ENCODE measurements at places on chromosomes 11 and 22.

DNA sequence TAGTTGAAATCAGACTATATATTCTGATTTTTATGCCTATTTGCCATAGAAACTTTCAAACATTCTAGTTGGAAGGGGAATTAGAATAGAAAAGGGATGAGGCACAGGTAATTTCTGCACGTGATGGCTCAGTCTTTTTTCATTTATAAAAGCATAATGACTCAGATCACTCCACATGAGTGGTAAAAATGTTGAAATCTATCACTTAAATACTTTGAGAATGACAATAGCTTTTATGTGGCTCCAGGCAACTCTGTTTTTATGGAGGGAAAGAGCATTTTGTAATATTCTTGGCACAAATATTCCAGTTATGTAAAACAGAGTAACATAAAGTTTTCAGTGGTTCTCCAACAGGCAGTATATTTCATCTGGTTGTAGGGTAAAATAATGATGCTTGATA is 5.9 kb upstream of the MMP3 start:
- DNase-seq, result no peak

- no peak for DNase-seq
These were observed 445 bp downstream of the SYTL2 start for GRCh38 chr11:85810521-85810870.

- no peak for DNase-seq
These were observed 6.0 kb upstream of the LIF start for GRCh38 chr22:30252411-30253204.

DNA sequence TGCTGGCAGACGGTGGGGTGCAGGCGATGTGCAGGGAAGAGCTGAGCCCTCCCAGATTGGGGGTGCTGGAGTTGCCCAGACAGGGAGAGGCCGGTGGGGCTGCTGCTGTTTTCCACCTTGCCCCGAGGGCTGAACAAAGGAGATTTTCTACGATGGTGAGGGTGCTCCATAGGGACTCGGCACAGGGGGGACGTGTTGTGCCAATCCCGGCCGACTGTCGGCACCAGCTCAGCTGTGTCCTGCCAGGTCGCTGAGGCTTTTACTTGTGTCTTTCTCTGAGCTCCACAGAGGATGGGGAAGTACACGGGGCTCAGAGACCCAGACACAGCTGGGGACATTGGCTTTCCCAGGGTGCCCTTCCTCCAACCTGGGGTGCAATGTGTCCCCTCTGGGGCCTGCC is 816.8 kb downstream of the BRD1 start:
- no peak for DNase-seq

- no peak for DNase-seq
These were observed 447.3 kb downstream of the NTM start for GRCh38 chr11:131817687-131818188.

DNA sequence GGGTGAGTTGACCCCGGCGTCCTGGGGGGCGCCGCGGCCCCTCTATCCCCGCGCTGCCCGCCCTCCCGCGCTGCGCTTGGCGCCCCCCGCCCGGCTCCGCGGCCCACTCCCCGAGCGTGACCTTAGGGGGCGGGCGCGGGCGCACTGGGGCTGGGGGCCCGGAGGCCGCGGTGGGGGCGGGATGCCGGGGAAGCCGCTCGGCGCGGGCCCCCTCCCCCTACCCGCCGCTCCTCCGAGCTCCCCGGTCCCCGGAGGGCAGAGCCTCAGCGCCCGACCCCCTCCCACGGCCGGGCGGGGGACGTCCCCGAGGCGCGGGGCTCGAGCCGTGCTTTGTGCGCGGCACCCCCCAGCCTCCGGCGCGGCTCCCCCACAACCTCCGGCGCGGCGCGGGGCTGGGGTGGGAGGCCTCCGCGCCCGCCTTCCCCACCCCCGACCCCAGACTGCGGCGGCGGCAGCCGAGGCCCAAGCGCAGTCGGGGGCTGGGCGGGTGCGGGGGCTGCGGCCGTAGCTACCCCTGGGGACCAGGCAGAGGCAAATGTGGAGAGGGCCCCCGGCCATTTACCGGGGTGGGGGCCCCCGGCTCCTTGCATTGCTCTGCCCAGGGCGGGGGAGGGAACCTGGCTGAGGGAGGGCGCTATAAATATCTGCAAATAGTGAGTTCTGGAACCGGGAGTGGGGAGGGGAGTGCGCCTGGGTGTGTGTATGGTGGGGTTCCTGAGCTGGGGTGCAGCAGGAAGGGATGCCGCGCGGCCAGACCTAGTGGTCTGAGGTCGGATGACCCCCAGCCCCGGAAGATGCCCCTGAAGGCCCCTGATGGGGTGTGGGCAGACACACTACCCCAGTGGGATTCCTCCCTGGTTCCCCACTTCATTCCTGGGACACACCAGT is 988 bp downstream of the MGAT3 start:
- no peak for DNase-seq

GRCh38 chr22:36197514-36198146 is 4.0 kb downstream of the APOL4 start:
- no peak for DNase-seq

- DNase-seq, result no peak
These were observed 1.9 kb downstream of the RNF121 start for GRCh38 chr11:71930556-71931244.

DNA sequence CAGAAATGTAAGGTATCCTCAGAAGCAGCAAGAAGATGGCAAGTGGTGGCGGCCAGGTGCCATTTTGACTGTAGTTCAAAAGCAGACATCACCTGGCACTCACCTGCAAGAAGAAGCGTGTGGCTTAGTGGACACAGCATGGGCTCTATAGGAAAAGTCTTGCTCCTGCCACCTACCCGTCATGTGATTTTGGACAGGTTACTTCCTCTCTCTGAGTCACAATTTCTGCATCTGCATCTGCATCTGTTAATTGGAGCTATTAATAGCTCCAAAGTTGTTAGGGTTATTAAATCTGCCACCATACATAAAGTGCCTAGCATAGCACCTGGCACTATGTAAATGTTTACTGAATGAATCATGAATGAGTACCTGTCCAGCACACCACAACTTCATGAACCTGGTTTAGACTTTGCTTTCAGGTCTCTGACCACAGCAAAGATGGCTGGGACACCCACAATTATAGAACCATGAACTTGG is 16.8 kb downstream of the RAB30 start:
- DNase-seq, result no peak

DNA sequence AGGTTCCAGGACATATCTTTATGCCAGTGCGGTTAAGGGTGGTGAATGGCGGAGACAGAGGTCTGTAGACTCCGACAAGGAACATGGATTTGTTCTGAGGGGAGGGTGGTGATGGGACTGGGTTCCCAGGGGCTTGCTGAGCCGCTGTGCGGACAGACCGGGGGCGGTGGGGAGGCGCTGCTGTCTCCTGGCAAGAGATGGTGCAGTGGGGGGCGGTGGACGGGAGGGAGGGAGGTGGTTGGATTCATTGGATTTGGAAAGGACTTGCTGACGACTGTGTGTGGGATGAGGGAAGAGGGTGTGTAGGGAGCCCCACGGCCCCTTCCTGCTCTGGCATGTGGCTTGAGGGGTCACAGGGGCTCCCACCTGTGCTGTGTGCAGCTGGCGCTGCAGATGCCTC is 43.2 kb downstream of the FLRT1 start:
- no peak for DNase-seq

DNA sequence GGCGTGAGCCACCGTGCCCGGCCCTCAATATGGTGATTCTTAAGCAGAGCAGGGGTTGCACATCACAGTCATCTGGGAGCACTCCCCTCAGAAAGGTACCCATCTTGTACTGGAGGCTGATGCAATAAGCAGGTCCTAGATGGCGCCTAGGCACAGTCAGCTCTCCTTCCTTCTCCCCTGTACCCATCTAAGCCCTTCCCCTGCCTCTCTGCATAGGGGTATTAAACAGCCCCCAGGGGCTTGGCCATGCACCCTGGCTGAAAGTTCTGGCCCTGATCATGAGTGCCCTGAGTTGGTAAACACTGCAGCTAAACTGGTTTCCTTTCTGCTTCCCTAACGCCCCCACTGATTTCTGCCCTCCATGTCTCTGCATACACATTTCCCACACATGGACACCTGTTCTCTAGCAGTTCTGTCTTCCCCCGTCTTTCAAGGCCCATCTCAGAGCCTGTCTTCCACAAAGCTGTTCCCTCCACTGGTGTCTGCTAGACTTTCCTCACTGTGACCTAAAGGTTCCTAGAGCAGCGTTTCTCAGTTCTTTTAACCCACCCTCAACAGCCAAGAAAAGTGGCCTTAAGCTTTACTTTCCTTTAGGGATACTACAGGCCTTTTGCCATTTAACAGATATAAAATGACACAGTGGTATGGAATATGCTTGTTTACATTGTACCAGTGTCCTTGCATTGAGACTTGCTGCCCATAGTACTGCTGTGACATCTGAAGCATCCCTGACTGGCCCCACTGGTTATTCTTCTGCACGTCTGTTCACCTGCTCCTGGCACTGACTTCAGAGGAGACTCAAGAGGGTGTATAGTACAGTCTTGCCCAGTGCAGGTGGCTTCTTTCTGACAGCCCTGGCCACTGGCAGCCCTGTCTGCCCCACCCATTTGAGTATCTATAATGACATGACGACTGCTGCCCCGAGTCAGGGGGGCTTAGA is 15.6 kb downstream of the UBE2L3 start:
- DNase-seq, result no peak

DNA sequence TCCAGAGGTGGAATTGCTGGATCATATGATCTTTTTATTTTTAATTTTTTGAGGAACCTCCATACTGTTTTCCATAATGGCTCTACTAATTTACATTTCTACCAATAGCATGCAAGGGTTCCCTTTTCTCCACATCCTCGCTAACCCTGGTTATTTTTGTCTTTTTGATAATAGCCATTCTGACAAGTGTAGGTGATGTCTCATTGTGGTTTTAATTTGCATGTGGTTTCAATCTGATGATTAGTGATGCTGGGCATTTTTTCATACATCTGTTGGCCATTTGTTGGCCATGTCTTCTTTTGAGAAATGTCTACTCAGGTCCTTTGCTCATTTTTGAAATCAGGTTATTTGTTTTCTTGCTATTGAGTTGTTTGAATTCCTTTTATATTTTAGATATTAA is 15.4 kb upstream of the OR4D5 start:
- DNase-seq, result no peak

- DNase-seq, result no peak
These were observed 915.7 kb downstream of the NTM start for GRCh38 chr11:132286106-132286505.

- no peak for DNase-seq
These were observed 9.8 kb downstream of the CYP2R1 start for GRCh38 chr11:14882196-14882595.

DNA sequence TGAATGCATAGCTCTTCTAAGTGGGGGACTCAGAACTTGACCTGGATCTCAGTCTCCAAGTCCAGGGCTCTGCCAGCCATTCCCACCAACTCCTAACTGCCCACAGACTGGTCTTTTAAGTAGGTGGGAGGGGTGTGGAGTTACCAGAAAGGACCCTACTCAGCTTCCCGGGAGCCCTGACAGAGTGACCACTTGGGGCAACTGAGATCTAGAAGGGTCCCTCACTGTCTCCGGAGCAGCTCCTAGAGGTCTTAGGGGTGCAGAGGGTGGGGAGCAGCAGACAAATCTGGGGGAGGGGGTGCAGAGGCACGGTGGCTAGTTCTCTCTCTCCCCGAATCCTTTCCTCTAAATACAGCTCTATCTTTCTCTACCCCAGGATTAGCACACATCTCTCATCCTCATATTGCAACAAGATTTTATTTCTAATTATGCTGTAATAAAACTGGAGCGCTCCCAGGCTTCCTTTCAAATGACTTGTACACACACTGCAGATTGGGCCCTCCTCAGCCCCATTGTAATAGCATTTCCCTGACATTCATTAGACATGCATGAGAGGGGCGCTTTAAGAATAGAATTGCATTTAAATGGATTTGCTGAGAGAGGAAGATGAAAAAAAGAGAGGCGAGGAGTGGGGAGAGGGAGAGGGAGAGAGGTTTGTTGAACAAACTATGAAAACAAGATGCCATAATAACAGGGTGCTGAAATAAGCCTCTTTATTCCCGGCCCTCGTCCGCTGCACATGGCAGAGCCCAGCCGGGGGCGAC is 219.0 kb downstream of the CEP164 start:
- no peak for DNase-seq

DNA sequence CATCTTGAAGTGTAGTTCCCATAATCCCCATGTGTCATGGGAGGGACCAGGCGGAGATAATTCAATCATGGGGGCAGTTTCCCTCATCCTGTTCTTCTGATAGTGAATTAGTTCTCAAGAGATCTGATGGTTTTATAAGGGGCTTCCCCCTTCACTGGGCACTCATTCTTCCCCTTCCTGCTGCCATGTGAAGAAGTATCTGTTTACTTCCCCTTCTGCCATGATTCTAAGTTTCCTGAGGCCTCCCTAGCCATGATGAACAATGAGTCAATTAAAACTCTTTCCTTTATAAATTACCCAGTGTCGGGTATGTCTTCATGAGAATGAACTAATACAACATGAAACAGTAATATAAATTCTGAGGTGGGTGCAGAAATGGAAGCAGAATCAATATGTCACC is 12.1 kb upstream of the SPTBN2 start:
- no peak for DNase-seq

DNA sequence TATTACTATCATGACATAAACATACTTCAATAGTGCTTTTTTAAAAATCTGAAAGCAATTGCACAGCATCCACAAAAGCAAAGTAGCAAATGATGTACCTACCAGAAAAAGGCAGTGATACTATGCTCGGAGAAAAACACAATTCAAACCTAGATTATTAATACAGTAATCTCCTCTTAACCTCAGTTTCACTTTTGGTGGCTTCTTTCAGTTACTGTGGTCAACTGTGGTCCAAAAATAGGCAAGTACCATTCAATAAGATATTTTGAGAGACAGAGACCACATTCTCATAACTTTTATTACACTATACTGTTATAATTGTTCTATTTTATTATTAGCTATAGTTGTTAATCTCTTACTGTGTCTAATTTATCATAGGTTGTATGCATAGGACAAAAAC is 20.8 kb downstream of the KCNA4 start:
- DNase-seq, result no peak

DNA sequence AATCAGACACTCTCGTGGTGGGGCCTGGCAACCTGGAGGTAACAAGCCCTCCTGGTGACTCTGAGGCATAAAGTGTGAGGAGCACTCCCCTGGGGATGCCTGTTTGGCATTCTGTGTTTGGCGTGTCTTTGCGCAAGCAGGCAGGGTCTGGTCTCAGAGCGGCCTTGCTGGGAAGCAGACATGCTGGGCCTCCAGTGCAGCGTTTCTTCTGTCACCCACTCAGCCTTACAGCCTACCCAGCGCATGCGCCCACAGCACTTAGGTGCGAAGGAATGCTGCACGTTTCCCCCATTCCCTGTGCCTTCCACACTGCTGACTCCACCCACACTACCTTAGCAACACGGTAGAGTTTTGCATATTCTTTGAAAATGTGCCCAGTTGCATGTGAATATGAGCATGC is 7.4 kb upstream of the CXCR5 start:
- DNase-seq, result no peak
